Brain (organoid and tissue), 16 donors: ENCODE measurements at places on chromosomes 2 and 18. TPM values are rescaled to one million over a fixed set of nuclear protein-coding genes. Genes with fewer than 3 reads are reported as not detected.
A peak's percentile ranks its signal among the peaks of the same experiment; 100 is the strongest.

Gene OTX1
- 1.0 TPM for polyA plus RNA-seq

Gene SRBD1
- 5.9 TPM for polyA plus RNA-seq

Gene CRACDL
- 40.7 TPM for polyA plus RNA-seq

Gene AMER3
- polyA plus RNA-seq, result 5.7 TPM

- DNase-seq, result no peak
Measured at GRCh38 chr2:213104092-213104902, 47.1 kb downstream of the IKZF2 start.

DNA sequence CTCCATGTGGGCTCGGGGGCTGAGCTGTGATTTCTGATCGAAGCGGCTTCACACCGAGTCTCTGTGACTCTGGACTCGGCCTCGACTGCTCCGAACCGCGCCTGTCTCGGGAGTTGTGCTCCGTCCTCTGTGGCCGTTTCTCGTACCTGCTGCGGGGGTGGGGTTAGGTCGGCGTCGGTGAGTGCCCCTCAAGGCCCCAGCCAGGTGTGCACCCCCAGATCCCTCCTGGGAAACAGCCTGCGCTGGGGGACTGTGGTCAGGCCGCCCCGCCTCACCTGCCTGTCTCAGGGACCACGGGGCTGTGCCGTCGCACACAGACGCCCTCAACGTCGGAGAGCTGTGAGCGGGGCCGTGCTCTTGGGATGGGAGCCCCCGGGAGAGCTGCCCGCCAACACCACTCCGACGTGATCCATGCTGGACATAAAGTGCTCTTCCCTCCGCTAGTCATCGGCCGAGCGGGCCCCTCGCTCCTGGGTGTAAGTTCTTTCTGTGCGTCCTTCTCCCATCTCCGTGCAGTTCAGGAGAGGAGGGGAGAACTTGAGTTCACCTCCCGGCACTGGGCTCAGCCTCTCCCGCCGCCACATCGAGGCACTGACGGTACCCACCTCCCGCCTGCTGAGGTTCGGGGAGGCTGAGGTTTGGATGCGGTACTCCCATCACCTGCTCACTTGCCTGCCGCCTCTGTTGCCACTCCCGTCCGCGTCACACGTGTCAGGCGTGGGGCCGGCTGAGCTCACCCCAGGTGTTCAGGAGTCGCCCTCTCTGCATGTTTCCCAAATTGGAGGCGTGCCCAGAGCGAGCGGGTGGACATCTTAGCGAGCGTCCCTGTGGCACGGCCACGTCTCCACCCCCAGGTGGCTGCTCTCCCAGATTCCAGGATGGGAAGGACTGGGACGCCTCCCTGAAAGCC is 55.7 kb downstream of the CTDP1 start:
- DNase-seq, result no peak

DNA sequence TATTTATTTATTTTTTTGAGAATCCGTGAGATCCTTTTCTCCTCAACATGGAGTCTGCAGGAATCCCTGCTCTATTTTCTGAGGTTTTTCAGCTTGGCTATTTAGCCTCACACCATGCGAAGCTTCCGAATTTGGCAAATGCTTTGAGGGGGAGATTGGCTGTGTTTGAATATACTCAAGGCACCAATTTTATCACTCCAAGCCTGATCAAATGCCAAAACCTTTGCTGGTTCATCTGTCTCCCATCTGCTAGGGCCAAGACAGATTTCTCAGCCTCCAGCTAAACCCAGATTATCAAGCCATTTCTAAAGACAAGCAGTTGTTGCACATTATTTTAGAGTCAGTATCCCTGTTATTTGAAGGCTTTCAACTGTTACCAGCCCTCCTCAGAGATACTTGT is 295.7 kb downstream of the XIRP2 start:
- DNase-seq, result peak; percentile 42

GRCh38 chr2:22454826-22455485 is 930.0 kb upstream of the KLHL29 start:
- no peak for DNase-seq

GRCh38 chr2:34670482-34670881 is 1071.4 kb upstream of the FAM98A start:
- no peak for DNase-seq

GRCh38 chr2:64481665-64482064 is 27.7 kb downstream of the LGALSL start:
- DNase-seq, result no peak
